ENCODE measurements at places on chromosomes 2 and 18. TPM values are rescaled to one million over a fixed set of nuclear protein-coding genes. Genes with fewer than 3 reads are reported as not detected.

- DNase-seq = no peak
Observed at GRCh38 chr18:24006712-24007313, 7.7 kb upstream of the TTC39C start.

DNA sequence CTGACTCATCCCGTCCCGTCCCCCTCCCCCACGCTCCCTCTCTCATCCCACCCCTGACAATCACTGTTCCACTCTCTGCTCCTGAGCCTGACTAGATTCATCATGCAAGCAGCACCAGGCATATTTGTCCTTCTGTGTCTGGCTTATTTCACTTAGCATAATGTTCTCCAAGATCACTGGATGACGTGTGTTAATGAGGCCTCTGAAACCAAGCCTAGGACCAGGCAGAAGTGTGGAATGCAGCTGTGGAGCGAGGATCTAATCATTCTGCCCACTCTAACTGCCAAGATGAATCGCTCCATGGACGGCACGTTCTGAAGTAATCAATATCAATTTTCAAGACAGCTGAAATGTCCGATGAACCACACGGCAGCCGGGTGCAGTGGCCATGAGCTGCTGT is 122.4 kb upstream of the ZNF236 start:
- no peak for DNase-seq

Gene CRACDL
- total RNA-seq = 5.7 TPM

Gene LIPG
- 0.09 TPM for total RNA-seq

GRCh38 chr2:32135409-32135808 is 30.3 kb upstream of the SLC30A6 start:
- DNase-seq = no peak

DNA sequence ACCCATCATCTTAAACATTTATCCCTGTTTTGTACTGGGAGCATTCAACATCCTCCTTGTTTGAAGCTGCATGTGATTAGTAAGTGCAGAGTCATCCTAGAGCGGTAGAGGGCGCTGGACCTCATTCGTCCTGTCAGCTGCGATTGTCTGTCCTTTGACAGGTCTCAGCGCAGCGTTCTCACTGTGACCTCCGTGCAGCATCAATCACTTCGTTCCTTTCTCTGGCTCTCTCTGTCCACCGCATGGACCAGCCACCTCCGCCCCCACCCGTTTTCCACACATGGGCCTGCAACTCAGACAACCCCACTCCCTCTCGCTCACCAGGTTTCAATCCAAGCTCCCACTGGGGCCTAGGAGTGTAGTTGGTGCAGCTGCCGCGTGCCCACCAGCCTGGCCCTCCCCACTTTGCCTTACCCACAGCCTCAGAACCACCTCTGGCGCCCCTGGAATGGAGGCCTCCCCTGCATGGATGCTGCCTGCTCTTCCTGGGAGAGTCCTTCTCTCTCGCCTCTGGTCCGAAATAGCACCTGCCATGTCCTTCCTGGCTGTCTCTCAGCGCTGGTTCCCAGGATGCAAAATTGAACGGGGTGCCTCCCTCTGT is 90.5 kb downstream of the NDUFA10 start:
- DNase-seq = peak; percentile 65

- no peak for DNase-seq
Observed at GRCh38 chr2:68040078-68040477, 22.7 kb downstream of the C1D start.

DNA sequence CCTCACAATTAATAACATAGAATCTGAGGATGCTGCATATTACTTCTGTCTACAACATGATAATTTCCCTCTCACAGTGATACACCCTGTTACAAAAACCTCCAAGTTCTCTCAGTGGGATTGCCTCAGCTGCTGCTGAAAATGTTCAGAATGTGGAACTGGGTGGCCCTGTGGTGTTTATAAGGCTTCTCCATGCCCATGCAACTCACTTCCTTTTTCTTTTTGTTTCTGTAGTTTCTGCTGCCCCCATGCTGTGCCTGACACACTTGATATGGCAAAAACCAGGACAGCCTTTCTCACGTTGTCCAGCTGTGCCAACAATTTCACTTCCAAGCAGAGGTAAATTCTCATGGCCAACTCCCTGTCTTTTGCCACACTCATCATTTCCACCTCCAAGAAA is 206.2 kb downstream of the RPIA start:
- DNase-seq = no peak

GRCh38 chr2:208686665-208687064 is 280.1 kb downstream of the PTH2R start:
- DNase-seq = no peak

Gene MARCHF4
- 0.34 TPM for total RNA-seq

GRCh38 chr2:127356531-127356930 is 31.2 kb downstream of the MAP3K2 start:
- DNase-seq = no peak

Gene UBXN2A
- 23.7 TPM for total RNA-seq

- DNase-seq = no peak
Observed at GRCh38 chr2:141137122-141137693, 993.6 kb downstream of the LRP1B start.

DNA sequence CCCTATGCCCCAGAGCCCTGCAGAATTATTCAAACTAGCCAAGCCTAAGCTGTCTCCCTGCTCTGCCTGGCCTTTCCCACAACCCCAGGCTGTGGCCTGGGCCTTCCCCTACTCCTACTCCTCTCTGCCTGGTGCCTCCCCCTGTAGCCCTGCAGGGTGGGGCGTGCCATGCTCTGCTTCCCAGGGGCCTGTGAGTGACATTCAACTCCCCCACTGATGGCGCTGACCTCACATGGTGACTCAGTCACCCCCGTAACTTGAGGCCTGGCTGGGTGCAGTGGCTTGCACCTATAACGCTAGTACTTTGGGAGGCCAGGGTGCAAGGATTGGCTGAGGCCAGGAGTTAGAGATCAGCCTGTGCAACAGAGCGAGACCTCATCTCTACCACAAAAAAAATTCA is 60.6 kb downstream of the KIF1A start:
- DNase-seq = no peak

GRCh38 chr2:98149333-98149697 is 62.3 kb downstream of the VWA3B start:
- DNase-seq = no peak

DNA sequence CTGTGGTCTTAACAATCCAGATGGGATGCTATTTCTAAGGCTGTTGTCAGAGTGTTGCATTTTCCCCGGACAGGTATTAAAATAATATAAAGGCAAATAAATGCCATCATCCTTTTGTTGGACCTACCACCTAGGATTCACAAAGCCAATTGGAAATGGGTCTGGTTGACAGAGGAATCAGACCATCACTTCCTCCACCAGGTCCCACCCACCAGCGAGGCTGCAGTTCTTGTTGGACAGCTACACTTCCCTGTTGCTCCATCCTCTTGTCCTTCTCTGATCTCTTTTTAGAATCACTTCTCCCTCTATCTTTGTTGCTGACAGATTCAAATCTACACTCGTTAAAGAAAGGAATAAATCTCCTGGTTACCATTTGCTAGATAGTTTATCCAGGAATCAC is 1.1 kb downstream of the TMEM169 start:
- DNase-seq = no peak

- DNase-seq = no peak
Observed at GRCh38 chr2:13768274-13768673, 864.2 kb upstream of the LRATD1 start.

- DNase-seq = no peak
Observed at GRCh38 chr2:194674043-194674442, 983.0 kb upstream of the SLC39A10 start.

DNA sequence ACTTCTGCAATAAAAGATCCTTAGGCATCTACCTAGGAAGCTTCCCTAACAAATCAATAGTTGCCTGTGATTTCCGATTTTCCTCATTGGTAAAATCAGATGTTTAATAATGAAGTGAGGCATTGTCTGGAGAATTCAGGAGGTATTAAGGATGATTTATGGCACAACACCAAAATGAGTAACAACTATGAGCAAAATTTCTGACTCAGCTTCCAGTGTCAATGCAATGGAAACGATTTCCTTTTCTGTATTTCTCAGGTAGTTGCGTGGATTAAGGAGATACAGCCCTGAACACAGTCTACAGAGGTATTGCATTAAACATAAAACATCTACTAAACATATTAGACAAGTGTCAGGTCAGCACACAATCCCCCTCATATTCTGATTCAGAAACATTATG is 99.5 kb downstream of the EPB41L3 start:
- DNase-seq = no peak

DNA sequence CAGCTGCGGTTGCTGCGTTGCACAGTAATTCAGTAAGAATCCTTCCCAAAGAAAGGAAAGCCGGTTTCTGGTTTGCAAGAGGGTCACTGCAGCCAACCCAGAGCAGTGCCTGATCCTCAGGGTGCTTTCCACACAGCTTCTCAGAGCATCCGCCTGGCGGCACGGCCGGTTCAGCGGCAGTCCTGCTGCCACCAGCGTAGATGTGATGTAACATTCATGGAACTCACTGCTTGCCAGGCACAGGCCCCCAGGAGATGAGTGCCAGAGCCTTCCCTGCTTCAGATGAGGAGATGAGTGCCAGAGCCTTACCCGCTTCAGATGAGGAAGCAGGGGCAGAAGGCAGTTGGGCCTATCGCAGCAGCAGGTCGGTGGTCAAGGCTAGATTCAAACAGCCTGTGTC is 230.2 kb downstream of the GBX2 start:
- DNase-seq = no peak

Gene CIB4
- total RNA-seq = not detected

DNA sequence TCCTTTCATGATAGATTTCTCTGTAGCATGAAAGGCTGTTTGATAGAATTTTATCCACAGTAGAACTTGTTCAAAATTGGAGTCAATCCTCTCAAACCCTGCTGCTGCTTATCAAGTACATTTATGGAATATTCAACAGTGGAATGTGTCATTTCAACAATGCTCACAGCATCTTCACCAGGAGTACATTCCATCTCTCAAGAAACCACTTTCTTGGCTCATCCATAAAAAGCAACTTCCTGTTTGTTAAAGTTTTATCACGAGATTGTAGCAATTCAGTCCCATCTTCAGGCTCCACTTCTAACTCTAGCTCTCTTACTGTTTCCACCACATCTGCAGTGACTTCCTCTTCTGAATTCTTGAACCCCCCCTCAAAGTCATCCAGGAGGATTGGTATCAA is 29.4 kb downstream of the PDCL3 start:
- no peak for DNase-seq

GRCh38 chr2:150532879-150533278 is 45.4 kb upstream of the RND3 start:
- no peak for DNase-seq

GRCh38 chr2:105438104-105438929 is 39.5 kb upstream of the FHL2 start:
- peak; percentile 73 for DNase-seq

GRCh38 chr2:216775043-216775453 is 79.7 kb upstream of the IGFBP5 start:
- DNase-seq = peak; percentile 69

DNA sequence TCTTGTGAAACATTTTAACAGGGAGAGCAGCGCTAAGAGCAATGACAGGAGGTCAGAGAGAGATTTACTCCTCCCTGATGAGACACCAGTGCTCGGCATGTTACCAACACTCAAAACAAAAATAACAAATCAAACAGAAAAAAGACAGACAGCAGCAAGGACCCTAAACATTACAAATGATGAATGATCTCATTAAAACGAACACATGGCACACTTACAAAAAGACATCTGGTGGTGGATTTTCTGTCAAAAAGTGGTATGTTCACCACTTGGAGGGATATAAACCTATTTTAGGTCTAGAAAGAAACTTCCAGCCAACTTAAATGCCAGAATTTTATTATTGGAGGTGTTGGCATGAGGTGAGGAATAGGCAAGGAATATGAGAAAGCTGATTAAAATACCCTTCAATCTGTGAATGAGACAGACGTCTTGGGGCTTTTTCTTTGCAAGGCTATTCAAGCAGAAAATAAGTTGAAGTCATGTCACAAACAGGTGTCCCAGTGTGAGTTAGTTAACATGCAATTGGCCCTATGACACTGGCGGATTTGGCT is 112.8 kb downstream of the PRELID3A start:
- no peak for DNase-seq

DNA sequence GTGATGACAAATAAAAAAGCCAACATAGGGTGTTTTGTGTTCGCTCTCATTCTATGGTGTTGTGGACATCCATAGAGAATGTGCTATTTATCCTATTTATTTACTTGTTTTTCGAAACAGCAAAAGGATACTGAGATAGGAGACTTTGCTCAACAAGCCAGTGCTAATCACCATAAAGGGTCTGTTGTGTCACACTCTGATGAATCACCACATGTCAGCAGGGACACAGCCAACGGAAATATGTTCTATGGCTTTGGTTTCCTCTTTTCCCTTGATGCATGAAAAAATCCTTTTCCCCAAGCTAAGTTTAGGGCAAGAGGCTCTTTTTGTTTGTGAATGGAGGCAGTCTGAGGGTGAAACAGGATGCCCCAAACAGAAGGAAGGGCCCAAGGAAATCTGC is 154.3 kb downstream of the RNF152 start:
- DNase-seq = no peak

GRCh38 chr2:233686928-233687327 is 5.2 kb downstream of the UGT1A7 start:
- DNase-seq = no peak

- DNase-seq = no peak
Observed at GRCh38 chr2:4831751-4832150, 860.4 kb upstream of the SOX11 start.

DNA sequence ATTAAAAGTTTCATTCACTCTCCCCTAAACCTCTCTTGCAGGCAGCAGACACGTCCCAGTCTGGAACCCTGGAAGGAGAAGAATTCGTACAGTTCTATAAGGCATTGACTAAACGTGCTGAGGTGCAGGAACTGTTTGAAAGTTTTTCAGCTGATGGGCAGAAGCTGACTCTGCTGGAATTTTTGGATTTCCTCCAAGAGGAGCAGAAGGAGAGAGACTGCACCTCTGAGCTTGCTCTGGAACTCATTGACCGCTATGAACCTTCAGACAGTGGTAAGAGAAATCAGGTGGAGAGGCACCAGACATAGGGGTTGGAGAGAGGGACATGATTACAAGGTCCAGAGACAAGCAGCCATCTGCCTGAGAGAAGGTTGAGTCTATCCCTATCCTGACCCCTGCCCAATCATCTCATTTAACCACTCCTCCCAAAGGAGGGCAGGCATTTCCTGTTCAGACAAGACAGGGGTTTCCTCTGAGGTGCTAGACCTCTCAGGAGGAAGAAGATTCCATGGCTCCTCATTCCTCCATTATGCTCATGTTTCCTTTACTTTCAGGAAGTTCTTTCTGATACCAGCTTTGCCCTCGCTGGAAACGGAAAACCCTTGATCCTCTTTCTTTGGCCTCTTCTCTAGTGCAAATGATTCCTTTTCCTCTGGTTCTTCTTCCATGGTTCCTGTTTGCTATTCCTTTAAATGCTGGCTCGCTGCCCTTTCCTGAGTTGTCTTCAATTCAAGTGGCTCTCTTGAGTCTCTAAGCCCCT is 15.1 kb downstream of the PLCD4 start:
- DNase-seq = no peak

Gene GPR75
- 1.3 TPM for total RNA-seq

DNA sequence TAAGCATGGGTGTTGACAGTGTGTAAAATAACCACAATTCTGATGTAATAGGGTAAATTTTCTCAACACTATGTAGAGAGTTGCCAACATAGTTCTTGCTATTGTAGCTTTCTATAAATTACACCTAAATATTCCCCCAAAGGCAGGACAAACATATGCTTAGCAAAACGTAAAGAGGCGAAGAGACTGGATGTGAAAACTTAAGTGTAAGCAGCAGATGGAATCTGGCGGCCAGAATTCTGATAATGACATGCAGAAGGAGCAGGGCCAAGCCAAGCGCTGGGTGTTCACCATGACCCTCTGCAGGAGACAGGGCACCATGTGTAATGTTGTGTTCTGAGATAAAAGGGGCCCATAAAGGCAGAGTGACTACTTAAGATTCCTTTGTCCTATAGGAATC is 105.2 kb upstream of the ZNF521 start:
- no peak for DNase-seq

Gene SOCS6
- 16.5 TPM for total RNA-seq

GRCh38 chr18:274313-274712 is 6.5 kb upstream of the THOC1 start:
- no peak for DNase-seq

All from left cardiac atrium (tissue), 4 donors.